ENCODE measurements at places on chromosomes 6 and 20. TPM values are rescaled to one million over a fixed set of nuclear protein-coding genes. Genes with fewer than 3 reads are reported as not detected.

RAB23 gene
- total RNA-seq, result 2.5 TPM

SLC4A11 gene
- 0.18 TPM for total RNA-seq

TCEA2 gene
- total RNA-seq, result 49.2 TPM

ADTRP gene
- total RNA-seq, result 0.25 TPM

GMPR gene
- total RNA-seq, result 4.3 TPM

DDO gene
- total RNA-seq, result 5.2 TPM

All from left lobe of liver (tissue), 2 donors.